ENCODE measurements at places on chromosomes 7 and 10.

DNA sequence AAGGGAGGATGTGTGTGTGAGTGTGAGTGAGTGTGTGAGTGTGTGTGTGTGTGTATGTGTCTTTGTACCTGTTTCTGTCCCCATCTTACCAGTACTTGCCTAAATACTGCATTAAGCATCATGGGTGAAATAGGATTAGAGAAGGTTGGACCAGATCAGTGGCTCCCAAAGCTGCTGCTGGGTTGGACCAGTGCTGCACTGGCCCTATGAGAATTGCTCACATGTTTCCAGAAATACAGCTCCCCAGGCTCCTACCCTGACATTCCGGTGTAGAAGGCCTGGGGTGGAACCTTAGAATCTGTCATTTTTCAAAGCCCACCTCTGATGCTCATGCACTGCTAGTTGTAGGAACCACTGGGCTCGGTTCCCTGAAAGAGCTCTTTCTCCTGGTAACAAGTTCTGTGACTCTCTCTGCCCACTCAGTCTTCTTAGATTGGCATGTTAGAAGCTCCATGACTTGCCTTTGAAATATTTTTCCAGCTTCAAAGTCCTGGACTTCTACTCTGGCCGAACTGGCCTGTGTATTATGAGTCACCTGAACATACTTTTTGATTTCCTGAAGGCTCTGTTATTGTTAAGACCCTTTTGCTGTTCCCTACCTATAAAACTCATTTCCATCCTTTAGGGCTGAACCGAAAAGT lies 224.7 kb downstream of the CUX1 start:
- peak; percentile 74 for DNase-seq

- no peak for DNase-seq
These were observed 53.5 kb upstream of the VIPR2 start for GRCh38 chr7:159198016-159198724.

- no peak for DNase-seq
These were observed 26.0 kb downstream of the EN2 start for GRCh38 chr7:155483868-155484325.

GRCh38 chr10:113033991-113034390 lies 83.9 kb downstream of the TCF7L2 start:
- DNase-seq = no peak

GRCh38 chr10:50862719-50863118 lies 22.7 kb downstream of the A1CF start:
- no peak for DNase-seq

DNA sequence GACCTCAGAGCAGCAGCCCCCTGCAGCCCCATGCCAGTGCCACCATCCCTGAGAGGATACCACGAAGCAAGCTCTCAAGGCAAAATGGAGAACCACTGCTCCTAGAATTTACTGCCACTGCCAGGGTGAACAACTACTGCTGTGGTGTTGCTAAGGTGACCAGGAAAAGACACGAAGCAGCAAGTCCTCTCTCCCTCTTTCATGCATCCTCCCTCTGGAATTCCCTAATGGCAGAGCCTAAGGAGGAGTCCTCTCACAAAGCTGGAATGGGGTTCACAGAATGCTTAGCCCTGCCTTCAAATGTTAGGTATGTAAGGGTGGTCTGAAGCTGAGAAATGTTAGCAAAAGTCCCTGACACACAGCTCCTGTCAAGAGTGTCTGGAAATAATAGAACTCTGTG lies 35.8 kb upstream of the NPSR1 start:
- no peak for DNase-seq

DNA sequence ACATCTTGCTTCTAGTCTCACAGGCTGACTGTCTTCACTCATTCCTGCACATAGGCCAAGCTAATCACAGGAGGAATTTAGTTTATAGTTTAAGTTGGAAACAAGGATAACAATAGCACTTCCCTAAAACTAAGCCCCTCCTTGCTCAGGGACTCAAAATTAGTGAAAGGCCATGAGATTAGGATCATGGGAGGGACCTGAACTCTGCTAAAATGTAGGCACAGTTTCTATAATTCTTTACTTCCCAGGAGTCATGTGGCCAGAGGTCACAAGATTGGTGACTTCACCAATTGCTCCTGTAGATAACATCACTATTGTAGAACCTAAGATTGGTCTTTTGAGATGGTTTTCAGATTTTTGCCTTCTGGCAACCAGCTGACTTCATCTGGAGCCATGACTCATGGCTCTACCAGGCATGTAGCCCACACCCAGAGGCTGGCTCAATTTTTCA lies 14.8 kb upstream of the UPP1 start:
- DNase-seq = peak; percentile 54

DNA sequence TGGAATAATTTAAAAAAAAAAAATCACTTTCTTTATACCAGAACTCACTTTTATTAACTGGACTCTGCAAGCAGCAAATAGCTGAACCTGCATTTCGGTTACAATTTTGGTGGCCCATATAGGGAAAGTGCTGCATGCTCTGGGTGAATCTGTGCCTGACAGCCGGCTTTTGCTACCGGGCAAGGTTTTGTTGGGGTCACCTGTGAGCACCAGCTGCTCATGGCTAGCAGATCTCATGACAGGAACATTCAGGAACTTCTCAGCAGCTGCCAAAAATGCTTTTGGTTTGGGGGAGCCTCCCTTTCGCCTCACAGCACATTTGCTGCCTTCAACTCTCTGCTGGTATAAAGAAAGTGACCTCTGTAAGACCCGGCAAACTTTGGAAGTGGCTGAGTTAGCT lies 13.2 kb upstream of the CREB3L2 start:
- no peak for DNase-seq

GRCh38 chr7:17302575-17303142 lies 4.2 kb downstream of the AHR start:
- peak; percentile 84 for DNase-seq

DNA sequence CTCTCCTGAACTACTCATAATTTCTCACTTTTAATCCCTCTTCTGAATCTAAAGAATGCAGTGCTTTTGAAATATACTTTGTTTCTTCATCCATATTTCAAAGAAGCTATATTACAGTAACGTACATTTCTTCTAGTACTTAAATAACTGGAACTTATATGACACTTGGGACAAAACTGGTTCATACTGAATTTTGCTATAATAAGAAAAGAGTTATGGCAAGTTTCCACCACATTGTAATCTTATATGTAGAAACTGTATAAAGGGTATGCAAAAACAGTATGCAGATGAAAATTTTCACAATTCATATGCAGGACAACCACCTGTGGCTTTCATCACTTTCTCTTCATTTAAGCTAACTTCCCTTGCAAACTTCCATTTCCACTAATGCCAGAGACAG lies 785.7 kb downstream of the CNTNAP2 start:
- DNase-seq = no peak

DNA sequence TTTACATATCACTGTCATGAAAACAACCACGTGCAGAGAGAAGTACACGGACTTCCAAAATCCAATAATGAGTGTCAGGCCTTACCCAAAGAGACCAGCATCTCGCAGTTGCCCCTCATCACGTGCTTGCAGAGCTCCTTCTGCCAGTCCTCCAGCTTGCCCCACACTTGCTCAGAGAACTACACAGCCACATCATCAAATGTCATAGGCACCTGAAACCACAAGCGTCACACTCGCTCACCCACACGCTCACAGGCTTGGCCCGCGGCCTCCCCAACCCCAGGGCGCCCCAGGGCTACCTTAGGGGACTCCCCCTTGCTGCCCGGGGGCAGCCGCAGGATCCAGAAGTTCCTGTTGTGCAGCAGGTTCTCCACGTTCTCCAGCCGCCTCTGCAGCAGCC lies 123.4 kb upstream of the ZNF746 start:
- DNase-seq = no peak

DNA sequence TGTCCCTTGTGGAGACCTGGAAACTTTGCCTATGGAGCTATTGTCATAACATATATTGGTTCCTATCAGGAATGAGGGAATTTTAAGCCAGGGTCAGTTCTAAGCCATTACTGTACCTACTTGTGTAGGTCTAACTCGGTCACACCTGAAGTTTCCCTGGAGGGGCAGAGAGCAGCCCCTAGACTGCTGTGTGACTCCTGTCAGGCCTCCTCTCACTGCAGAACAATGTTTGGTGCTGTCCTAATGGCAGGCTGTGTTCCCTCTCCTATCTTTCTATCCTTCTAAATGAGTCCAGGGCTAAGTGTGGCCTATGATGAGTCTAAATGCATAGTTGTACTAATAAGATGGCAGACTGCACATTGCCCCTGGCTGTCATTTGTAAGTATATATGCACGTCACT lies 14.2 kb downstream of the MBL2 start:
- no peak for DNase-seq

GRCh38 chr7:89966067-89966664 lies 188.1 kb upstream of the STEAP1 start:
- no peak for DNase-seq

DNA sequence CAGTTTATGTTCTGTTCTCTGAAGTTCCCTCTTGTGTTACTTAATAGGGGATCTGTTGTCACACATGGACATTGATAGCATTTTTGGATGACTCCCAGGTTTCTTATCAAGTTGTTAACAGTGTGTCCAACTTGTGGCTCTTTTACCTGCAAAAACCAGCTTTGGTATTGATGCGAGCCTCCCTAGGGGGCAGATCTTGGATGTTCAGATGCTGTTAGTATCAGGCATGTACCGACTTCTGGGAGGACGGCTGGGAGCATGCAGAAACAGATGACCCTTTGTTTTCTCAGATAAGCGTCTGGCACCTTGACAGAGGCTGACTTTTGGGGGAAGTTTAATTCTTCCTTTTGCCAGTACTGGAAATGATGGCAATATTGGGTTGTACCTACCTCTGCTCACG lies 2.2 kb downstream of the PLPP4 start:
- DNase-seq = no peak

DNA sequence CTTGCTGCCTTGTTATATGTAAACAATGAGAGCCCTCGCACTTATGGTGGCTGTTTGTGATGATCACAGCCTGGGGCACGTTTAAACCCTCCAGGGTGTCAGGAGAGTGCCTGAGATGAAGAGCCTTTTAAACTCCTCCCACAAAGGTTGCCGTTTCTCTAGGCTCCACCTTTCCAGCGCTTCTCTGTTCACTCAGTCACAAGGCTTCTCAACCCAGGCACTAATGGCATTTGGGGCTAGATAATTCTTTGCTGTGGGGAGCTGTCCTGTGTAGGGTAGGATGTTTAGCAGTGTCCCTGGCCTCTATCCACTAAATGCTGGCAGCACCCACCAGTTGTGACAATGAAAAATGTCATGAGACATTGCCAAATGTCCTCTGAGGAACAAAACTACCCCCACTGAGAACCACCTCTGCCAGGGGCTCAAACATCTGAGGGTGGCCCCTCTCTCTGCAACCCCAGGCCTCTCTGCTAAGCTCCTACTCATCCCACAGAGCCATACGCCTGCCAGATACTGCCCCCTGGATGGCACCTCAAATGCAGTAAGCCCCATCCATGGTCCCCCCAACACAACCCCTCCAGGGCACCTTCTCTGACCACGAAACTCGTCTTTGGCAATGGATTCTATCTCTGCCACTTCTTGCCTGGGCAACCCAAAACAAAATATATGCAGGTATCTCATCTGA lies 144.3 kb upstream of the ZMIZ1 start:
- no peak for DNase-seq

- no peak for DNase-seq
These were observed 541 bp upstream of the PFKFB3 start for GRCh38 chr10:6202098-6202683.

DNA sequence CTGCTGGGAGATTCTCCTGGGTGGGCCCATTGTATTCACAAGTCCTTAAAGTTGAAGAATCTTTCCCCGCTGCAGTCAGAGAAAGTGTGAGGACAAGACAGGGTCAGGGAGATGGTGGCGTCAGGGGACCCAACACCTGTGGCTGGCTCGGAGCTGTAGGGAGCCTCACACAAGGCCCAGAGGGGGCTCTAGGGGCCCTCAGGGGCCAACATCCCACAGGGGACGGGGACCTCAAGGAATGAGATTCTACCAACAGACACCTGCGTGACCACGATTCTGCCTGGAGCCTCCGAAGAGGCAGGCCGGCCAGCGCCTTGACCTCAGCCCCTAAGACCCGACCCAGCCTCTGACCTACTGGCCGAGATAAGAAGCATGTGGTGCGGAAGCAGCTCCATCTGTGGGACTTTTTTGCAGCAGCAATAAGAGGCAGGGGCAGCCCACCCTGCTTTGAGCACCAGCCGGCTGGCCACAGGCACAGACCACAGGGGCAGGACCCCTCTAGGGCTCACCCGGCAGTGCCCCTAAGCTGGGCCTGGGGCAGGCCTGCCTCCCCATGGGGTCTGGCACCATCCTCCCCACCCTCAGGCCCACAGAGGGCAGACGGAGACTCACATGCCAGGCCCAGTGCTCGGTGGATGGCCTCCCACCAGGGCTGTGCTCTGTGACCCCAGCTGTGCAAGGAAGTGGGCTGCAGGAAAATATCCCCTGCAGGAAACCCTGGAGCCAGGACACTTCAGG lies 13.2 kb downstream of the RASGEF1A start:
- DNase-seq = no peak

DNA sequence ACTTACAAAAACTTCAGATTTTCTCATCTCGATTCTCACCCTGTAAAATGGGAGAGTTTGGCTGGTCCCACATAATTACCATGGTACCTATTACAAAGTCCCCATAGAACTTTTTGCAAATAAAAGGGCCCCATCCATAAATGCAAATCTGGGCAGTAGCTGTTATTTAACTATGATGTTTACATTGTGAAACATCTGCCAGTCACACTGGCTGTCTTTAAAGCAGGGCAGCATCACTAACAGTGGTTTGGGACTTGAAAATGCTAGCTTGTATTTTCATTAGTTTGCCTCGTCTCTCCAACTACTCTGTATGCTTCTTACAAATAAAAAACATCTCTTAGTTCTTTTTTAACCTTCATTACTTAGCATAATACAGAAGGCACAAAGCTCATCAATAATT lies 240.7 kb downstream of the FZD1 start:
- DNase-seq = no peak

DNA sequence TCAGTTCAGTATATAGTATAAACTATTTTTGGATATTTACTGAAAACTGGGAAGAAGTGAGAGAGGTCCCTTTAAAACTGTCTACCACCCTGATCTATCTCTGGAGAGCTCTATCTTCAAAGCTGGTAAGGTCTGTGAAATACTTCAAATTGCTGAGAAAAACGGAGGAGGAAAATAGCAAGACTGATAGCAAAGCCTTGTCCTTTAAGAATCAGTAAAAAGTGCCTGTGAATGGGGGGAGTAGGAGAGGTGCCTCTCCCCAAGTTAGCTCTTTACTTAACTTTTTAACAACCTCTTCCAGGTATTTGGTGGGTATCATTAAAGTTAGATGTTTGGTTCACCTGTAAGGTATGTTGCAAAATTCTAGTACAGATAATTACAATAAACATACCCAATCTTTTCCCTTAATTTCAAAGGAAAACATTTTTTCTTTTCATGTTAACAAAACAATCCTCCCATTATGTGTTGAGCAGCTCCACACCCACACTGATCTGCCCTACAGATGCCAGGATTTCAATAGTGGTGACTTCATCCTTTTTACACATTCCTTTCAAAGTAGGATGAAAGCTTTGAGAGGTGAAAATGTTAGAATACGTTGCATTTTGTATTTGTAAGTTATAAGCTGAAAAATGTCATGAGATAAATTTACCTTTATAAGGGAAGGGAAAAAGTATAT lies 149.2 kb downstream of the CRPPA start:
- no peak for DNase-seq

- peak; percentile 56 for DNase-seq
These were observed 2.8 kb downstream of the INHBA start for GRCh38 chr7:41700044-41700471.

Data from adipocyte (in vitro differentiated cells).